ENCODE measurements at places on chromosomes 2 and 18.

DNA sequence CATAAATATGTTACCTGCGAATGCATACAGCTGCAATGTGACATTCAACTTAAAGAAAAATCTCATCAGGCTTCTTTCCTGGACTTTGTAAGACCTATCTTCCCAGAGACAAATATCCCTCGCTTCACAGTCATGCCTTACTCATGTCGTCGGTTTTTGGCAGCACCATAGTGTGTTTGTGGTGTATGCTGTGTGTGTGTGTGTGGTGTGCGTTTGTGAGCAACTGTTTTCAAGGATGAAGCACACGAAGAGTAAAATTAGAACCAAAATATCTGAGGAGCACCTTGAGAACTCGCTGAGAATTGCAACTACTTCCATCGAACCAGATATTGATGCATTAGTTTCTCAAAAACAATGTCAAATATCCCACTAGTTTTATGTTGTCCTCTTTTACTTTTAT is 56.9 kb downstream of the ASB1 start:
- no peak for DNase-seq

GRCh38 chr2:25215948-25216679 is 47.7 kb upstream of the POMC start:
- peak; percentile 79 for DNase-seq

DNA sequence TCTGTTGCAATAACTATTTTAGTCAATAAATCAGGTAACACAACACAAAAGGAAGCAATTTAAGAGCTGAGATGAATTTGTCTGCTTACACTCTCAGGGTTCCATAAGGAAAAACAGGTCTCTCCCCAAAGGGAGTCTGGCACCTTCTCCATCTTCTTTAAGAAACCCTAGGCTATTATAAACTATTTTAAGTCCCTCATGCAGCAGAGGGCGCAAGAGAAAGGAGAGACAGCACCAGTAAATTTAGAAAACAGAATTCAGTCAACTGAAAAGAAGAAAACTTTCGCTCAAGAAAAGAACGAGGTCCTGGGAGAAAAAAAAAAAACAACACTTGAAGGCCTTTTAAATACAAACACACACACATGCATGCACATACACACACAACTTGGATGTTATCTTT is 19.1 kb downstream of the SULT1C4 start:
- DNase-seq: no peak

- no peak for DNase-seq
These were observed 202.7 kb downstream of the ACKR3 start for GRCh38 chr2:236772220-236772837.

GRCh38 chr2:224528171-224528570 is 57.0 kb downstream of the CUL3 start:
- no peak for DNase-seq

GRCh38 chr2:70596293-70596692 is 42.7 kb upstream of the TGFA start:
- no peak for DNase-seq

DNA sequence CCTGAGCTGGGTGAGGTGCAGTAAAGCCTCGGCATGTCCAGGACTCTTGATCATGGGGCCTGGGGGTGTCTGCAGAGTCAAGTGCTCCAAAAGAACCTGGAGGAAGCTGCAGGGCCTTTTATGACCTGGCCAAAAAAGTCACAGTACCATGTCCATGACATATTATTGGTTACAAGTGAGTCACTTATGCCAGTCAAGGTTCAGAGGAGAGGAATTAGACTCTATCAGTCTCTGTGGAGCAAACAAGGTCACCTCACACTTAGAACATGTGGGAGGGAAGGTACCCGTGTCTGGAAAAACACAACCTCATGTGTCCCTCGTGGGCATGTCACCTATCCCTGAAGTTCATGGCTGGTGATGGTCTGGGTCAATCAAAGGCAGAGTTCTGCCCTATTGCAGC is 465.7 kb downstream of the FBXO15 start:
- DNase-seq: no peak

GRCh38 chr2:69741229-69741574 is 732 bp upstream of the ANXA4 start:
- DNase-seq: no peak

DNA sequence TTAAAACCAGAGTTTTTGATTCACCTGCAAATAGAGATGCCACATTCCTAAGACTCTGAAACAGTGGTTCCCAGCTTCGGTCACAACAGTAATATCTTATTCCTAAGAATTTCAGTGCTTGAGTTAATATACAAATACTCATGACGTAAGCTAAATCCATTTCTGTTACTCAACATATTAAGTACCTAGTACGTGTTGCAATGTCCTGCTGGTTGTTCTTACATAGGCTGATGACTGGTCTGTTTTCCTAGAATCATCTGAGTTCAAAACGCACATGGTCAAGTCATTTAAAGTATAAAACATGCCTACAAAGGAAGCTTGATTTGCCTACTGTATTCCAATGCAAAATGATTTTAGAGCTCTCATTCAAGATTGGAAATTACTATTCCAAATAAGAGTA is 7.2 kb downstream of the NCL start:
- DNase-seq: no peak

- no peak for DNase-seq
These were observed 41.0 kb downstream of the SLC14A2 start for GRCh38 chr18:45656194-45656770.

GRCh38 chr2:238694922-238695321 is 153.0 kb upstream of the TWIST2 start:
- DNase-seq: no peak

DNA sequence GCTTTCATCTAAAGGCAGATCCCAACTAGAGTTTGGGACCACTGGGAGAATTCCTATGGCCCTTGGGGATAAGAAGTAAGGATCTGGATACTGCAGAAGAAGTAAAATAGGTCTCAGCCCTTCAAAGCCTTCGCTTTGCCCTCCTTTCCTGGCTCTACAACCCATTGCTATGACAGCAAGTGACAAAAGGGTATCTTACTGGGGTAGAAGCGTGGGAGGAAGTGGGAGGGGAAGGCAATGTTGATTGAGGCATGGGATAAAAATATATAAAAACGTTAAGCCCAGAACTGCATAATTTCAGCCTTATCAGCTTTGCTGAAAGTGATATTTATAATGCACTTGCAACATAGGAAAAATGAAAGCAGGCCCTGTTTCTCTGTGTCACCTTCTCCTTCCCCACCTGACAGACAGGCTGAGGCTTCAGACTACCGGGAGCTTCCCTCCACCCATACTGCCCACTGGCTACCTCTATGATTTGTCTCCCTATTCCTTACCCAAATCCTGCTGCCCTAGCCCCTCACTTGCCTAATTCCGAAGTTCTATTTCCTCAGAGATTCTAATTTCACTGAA is 14.9 kb upstream of the SOS1 start:
- DNase-seq: no peak

DNA sequence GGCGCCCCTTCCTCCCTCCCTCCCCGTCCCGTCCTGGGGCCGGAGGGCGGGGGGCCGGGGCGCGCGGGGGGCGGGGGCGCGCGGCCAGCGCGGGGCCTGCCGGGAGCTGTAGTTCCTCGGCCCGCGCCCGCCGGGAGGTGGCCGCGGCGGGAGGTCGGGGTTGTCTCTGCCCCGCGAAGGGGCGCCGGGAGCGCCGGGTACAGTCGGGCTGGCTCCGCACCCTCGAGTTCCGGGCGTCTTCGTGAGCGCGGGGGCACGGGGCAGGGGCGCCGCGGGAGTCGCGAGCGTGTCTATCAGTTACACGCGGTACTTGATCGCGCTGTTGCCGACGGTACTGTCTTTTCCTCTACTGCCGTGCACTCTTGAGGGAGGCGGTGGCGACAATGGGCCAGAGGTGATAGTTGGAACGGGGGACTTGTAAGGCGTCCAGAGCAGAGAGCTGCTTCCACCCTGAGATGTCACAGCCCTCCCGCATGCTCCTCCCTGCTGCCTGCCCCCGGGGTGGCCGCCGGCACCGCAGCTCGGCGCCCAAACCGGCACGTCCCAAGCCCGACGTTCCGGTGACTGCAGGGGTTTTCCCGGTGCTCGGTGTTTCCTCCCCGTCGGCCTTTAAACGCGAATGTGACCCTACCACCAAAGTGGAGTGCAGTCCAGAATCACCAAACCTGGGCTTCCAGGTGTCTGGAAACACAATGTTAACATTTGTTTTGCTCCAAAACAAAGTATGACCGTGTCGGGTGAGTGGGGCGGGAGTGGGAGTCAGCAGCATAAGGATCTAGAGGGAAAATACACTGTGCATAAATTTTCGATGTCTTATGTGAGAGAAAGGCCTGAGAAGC is at the start of gene PRKD3:
Gene PRKD3 (minus strand): TSS at position 48 of the 839 bp plus-strand sequence. CDS start 8,309 bp downstream, outside the sequence.
- peak; percentile 50 for DNase-seq

- no peak for DNase-seq
These were observed 86.7 kb downstream of the RNF144A start for GRCh38 chr2:7003895-7004294.

DNA sequence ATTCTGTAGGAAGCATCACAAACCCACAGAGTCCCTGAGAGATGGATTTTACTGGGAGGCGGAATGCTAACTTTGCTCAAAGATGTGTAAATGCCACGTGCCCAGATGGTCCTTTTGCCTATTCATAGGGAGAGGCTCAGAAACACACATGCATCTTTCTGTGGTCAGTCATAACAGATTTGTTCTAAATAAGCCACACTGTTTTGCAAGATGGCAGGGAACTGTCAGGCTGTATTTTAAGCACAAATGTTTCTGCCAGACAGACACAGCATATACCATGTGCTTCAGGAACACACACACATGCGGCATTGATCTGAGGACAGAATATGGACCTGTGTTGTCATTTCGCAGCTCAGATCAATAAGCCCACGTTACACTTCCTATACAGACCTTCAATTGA is 312.0 kb downstream of the GPD2 start:
- DNase-seq: no peak

- DNase-seq: no peak
These were observed 464.2 kb upstream of the UBE2E3 start for GRCh38 chr2:180516232-180516631.

GRCh38 chr18:6866552-6867085 is 137.1 kb downstream of the ARHGAP28 start:
- no peak for DNase-seq

GRCh38 chr2:190149908-190150307 is 87.4 kb upstream of the MSTN start:
- DNase-seq: no peak

- no peak for DNase-seq
These were observed 14.5 kb downstream of the LOXHD1 start for GRCh38 chr18:46642561-46642960.
